Esophagus mucosa (tissue), 1 donor: ENCODE measurements at places on chromosomes 2 and 18.
A peak's percentile ranks its signal among the peaks of the same experiment; 100 is the strongest.

DNA sequence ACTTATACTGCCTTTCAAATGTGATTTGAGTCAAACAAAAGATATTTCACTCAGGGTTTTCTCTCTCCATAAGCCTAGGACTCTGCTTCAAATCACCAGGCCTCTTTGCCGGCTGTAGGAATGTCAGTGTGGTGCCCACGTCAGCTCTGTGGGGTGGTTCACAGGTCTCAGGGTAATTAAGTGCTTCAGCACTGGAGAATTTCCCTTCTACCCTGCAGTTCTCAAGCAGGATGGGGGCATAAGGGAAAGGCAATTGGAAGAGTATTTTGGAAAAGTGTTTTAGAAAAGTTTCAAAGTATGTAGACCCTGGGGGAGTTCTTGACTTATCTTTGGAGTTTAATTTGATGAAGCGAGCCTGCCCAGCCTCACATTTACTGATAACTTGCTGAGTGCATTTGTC is 9.6 kb downstream of the CNGA3 start:
- ATAC-seq = no peak

DNA sequence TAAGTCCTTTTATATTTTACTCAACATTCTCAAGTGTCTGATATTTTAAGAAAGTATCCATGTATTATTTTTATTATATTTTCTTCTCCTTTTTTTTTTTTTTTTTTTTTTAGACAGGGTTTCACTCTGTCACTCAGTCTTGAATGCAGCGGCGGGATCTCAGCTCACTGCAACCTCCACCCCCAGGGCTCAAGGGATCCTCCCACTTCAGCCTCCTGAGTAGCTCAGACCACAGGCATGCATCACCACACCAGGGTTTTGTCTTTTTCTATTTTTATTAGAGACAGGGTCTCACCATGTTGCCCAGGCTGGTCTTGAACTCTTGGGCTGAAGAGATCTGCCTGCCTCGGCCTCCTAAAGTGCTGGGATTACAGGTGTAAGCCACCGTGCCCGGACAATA is 212.1 kb downstream of the TCF4 start:
- no peak for ATAC-seq

DNA sequence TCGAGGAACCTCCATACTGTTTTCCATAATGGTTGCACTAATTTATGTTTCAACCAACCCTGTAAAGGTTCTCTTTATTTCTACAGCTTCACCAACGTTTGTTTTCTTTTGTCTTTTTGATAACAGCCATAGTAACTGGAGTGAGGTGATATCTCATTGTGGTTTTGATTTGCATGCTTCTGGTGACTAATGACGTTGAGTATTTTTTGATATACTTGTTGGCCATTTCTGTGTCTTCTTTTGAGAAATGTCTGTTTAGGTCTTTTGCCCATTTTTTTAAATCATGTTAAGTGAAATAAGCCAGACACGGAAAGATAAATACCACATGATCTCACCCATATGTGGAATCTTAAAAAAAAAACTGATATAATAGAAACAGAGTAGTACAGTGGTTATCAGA is 74.8 kb upstream of the SMIM21 start:
- ATAC-seq = no peak

DNA sequence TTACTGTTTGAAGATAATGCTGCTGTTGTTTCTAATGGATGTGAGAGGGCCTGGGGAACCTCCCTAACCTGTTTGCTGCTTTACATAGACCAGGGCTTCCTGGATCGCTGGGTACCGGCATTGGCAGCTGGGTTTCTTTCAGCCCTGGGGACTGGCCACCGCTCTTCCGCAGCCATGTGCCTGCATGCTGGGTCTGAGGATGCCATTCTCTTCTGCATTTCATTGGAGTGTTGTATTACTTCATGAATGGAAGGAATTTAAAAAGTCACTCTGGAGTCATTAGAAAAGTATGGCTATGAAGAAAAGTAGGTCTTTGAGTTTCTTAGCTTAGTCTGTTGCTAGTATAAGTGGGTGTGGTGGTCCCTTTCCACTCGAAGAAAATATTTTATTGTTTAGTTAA is 107.3 kb upstream of the MGAT5 start:
- ATAC-seq = peak; percentile 71

- ATAC-seq = peak; percentile 96
Observed at GRCh38 chr2:206230060-206230762, 44.3 kb upstream of the ZDBF2 start.

- ATAC-seq = no peak
Observed at GRCh38 chr2:81093031-81093430, 788.5 kb upstream of the LRRTM1 start.

DNA sequence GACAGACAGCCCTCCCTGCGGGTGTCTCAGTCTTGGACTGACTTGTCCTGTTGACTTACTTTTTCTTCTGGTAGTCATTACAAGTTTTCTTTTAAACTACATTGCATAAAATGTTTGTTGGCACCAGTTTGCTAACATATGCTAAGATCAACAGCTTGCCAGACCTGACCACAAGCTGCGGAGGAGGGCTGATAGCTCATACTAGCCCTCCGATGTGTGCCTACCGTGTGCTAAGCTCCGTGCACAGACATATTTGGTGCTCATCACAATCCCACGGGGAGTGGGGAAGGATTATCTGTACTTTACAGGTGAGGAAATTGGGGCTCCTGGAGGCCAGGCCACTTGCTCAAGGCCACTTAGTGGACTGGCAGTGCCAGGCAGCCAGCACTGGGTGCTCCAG is 72.8 kb upstream of the YPEL5 start:
- no peak for ATAC-seq

GRCh38 chr18:34120294-34120693 is 104.4 kb downstream of the NOL4 start:
- ATAC-seq = no peak

DNA sequence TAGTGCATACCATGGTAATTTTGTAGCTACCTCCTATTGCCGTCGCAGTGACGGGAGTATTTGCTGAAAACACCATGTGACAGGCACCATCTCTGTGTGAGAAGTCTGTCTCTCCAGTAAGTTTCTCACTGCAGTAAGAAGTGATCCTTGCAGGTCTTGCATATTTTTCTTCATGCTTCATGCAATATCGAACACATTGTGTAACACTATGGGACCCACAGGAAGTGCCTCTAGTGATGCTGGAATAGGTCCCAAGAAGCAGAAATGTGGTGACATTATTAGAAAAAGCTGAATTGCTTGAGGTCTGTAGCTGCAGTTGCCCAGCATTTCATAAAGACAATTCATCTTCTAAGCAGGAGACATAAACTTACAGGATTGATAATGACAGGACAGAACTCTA is 167.6 kb downstream of the DCDC2C start:
- no peak for ATAC-seq

DNA sequence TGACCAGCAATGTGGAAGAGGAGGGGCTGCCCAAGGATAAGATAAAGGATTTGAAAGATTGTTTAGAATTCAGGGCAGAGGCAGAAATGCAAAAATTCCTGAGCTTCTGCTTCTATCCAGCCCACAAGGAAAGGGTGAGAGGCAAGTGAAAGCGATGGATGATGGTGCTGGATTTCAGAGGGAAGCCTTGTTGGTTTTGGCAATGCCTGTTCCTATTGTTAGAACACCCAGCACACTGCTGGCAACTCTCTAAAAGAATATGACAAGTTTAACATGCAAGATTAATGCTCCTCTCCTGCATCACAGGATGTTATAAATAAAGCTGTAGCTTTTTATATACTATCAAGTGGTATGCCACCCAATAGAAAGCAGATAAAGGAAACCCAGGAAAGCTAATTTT is 92.6 kb downstream of the ZNF385B start:
- peak; percentile 25 for ATAC-seq

GRCh38 chr2:144481666-144482065 is 38.3 kb downstream of the ZEB2 start:
- no peak for ATAC-seq

DNA sequence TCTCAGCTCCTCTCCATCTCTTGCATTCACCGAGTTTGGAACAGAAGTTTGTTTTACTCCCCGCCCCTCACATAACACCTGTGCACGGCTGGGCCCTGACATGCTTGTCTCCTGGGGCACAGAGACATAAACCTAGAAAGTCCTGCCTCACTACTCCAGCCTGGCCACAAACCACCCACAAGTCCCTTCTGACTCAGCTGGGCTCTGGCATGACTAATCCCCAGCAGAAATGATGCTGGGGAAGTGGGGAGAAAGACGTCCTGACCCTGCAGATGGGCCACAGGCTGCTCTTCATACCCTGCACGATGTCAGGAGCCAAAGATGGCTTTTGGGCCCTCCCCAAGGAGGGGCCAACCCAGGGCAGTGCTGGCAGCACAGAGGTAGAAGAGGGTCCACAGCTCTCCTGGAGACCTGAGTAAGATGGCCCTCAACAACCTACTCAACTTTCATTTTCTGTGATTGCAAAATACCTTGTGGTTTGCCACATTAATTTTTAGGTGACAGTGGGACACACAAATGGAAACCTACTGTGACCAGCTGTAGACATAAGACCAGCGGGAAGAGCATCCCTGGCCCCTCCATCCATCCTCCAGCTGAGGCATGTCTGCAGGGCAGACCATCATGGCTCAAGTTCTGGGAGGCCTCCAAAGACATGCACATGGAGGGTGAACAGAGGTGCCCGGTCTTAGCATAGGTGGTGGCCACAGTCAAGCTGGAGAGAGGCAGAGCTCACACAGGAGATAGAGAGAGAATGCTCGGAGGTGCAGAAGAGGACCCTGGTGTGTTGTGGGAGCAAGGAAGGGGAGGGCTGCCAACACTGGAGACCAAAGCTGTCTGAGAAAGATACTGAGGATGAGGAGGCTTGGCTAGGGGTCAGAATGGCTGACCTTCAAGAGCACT is 40.0 kb downstream of the DNMT3A start:
- peak; percentile 91 for ATAC-seq

DNA sequence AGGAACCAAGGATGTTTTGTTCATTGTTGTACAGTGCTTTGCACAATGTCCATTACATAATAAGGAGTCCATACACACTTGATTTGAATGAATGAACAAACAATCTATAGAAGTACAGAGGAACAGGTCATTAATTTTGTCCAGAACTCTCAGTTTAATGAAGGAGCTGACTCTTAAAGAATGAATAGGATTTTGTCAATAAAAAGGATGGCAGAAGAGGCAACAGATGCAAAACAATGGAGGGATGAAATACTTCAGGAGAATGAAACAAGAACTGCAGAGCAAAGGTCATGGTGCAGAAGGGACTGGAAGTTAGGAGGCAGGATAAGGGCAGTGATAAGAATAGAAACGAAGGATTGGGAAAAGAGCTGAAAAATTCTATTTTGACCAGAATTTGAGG is 28.7 kb upstream of the COL5A2 start:
- ATAC-seq = no peak

DNA sequence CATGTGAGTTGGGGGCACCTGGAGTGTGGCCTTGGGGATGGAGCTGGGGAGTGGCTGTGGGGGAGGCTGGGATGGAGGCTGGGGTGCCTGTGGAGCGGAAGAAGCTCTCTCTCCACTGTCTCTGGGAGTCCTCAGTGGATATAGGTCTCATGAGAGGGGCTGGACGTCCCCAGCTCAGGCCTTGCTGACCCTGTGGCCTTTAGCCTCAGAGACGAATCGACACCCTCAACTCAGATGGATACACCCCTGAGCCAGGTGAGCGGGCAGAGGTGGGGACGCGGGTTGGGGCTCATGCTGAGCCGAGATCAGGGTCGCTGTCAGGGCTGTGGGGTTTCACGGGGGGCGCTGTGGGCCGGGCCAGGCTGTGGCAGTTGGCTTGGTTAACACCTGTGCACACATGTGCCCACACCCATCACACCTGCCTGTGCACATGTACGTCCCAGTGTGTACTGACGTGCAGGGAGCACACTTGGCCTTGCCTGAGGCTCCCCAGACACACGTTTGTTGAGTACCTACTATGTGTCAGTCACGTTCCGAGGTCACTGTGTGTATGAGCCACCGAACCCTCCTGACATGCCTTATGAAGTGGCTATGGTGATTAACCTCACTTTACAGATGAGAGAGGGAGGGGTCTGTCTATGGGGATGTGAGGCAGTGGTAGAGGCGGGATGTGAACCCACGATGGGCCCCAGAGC is 20.1 kb downstream of the ZAP70 start:
- no peak for ATAC-seq

DNA sequence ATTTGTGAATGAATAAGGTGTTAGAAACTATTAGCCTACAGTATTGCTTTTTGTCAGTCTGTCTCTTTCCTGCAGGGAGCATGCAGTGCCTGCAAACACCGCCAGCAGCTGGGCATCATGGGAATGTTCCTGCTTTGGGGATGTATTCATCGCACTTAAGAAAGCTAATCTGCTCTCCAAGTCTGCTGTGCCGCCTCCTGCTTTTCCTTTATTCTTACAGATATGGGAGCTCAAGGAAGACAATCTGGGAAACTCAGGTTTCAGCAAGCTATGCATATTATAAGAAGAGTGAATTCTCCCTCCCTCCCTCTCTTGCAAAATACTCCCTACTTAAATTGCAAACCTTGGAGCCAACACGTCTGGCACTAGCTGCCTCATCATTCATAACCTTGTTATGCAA is 479.2 kb upstream of the ACVR2A start:
- ATAC-seq = no peak

DNA sequence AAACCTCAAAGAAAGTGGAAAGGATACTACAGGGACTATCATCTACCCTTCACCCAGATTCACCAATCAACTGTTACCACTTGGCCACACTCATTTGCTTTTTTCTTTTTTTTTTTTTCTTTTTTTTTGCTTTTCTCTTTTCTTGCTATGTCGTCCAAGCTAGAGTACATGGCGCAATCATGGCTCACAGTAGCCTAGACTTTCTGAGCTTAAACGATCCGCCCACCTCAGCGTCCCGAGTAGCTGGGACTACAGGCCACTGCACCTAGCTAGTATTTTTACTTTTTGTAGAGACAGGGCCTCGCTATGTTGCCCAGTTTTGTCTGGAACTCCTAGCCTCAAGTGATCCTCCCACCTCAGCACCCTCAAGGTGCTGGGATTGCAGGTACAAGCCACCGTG is 24.0 kb downstream of the BIN1 start:
- ATAC-seq = no peak

GRCh38 chr2:164478205-164478604 is 143.1 kb downstream of the GRB14 start:
- no peak for ATAC-seq
